ENCODE measurements at places on chromosomes 6 and 20. TPM values are rescaled to one million over a fixed set of nuclear protein-coding genes. Genes with fewer than 3 reads are reported as not detected.

- DNase-seq, result no peak
These were observed 18.1 kb downstream of the NPEPL1 start for GRCh38 chr20:58710481-58711265.

GRCh38 chr20:39861381-39861780 lies 827.7 kb downstream of the MAFB start:
- DNase-seq, result no peak

Gene MAS1
- not detected for total RNA-seq

Gene SAPCD1
- total RNA-seq, result 66.8 TPM

DNA sequence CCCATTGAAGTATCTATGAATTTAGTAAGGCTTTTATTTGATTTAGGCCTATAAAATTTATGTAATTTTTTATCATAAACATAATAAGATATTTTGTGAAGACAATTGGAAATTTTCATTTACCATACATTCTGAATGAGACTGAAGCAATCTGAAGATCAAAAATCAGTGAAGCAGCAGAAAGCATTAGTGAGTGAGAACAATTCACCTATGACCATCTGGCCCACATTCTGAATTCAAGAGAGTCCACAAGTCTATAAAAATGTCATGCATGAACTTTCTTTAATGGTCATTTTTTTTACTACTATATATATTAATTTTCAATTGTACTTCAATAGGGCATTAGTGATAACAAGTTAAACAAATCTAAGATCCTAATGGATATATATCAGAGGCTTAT lies 1026.6 kb upstream of the MAP3K7 start:
- no peak for DNase-seq

Gene CLVS2
- not detected for total RNA-seq

DNA sequence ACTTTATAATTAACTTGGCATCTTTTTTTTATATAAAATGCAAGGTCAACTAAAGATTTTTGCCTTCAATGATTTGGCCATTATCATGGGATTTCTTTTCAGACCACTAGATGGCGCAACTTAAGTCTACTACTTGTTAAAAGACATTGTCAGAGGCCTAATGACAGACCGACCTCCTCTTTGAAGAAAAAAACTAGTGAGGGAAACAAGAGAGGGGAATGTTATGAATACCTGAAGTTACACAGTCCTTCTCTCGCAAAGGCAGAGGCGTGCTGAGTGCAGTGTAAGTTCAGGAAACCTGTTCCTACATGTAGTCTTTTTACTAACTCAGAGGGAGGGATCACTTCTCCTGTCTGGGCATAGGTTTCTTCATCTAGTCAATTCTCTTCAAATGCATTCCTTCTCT lies 9.3 kb downstream of the TRAPPC3L start:
- peak; percentile 77 for DNase-seq

DNA sequence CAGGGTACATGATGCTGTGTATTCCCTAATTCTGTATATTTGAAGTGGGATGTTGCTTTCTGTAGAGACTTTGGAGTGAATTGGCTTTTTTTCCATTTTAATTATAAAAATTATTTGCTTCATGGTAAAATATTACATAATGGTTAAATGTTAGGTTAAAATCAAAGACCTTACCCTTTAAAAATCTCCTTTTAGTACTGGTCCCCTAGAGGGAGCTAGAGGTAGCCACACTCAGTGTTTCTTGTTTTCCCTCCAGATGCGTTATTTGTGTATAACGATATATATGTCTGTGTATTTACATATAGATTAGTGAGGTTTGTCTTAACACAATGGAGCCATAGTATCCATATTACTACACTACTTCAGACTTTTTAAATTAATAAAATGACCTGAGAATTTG lies 146.7 kb downstream of the PLCB4 start:
- DNase-seq, result peak; percentile 14

Gene PAK5
- total RNA-seq, result not detected

DNA sequence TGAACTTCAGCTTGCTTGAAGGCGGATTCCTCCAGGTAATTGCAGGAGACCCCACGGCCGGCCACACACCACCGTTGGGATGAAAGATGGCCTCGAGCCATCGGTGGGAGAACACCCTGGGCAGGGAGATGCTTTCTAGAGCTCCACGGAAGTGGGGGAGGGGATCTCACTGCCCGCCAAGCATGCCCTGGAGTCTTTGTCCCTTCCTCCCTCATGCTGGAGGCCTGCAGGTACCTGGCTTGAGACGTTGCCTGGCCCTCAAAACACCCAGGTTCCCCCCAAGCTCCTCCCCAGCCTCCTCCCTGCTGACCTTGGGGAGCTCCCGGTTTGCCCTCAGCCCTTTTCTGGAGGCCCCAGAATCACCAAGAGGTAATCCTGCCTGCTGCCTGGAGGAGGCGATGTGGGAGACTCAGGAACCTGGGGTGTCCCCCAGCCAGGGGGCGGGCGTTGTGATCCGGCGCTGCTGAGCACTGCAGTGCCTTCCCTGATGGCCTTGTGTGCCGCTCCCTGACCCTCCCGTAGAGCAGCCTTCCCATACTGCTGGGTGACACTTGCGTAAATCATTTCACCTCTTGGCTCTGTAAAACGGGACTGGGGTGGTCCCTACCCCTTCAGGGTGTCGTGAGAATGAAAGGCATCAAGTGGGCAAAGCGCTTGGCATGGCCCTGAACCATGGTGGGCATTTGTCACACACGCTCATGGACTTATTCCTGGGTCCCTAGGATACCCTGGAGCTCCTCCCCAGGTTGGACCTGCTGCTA lies 91.4 kb downstream of the CEBPB start:
- DNase-seq, result peak; percentile 27

GRCh38 chr6:116369964-116370759 lies 585 bp upstream of the DSE start:
- no peak for DNase-seq

DNA sequence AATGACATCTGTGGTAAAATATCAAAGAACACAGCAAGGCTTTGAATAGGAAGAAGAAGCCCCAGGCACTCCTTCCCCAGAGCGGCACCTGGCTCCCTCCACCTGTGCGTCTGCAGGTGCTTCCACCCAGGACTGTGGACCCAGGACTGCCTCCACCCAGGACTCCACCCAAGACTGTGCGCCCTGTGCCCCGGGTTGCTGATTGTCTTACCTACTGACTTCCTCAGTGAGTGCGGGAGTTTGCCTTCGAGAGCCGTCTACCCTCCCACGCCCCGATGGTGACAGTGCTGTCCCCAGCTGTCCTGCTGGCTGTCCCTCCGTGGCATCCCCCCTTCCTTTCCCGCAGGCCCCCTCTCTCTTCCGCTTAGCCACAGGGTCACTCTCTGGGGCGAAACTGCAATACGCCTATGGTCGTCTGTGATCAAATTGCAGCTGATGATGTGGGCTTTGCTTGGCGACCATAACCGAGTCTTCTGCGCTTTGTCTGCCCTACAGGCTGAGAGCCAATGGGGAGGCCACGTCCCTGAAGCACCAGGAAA lies 52.1 kb downstream of the IRF4 start:
- DNase-seq, result no peak

Gene RAB32
- total RNA-seq, result not detected

Gene RIPPLY2
- not detected for total RNA-seq

DNA sequence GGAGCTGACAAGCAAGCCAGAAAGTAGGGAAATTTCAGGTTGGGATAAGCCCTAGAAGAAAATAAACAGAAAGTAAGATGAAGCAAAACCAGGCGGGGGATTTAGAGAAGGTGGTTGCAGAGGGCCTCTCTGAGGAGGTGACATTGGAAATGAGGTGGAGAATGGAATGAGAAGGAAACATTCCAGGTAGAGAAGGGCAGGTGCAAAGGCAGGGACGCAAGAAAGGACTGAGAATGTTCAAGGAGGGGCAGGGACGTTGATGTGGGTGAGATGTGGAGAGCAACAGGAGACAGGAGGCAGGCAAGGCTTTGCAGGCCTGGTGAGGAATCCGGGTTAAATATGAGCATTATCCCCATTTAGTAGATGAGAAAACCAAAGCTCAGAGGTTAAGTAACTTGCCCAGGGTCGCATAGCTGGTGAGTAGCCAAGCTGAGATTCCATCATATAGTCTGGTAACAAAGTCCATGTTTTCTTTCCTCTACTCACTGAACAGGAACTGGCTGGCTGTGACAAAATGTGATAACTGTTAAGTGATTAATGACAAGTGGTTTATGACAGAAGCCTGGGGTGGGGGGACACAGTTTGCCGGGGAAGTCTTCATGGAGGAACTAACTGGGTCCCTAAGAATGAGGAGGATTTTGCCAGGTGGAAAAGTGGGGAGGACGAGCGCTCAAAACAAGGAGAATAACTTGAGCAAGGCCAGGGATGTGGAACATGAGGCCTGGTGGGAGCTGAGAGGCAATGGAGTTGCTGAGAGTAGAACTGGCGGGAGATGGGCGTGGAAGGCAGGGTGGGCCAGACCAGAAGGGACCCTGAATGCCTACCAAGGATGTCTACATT lies 32.6 kb downstream of the MRPL14 start:
- no peak for DNase-seq

GRCh38 chr6:2640551-2640950 lies 110.2 kb downstream of the MYLK4 start:
- no peak for DNase-seq

Gene SLC16A10
- not detected for total RNA-seq

Gene DEFB125
- not detected for total RNA-seq

DNA sequence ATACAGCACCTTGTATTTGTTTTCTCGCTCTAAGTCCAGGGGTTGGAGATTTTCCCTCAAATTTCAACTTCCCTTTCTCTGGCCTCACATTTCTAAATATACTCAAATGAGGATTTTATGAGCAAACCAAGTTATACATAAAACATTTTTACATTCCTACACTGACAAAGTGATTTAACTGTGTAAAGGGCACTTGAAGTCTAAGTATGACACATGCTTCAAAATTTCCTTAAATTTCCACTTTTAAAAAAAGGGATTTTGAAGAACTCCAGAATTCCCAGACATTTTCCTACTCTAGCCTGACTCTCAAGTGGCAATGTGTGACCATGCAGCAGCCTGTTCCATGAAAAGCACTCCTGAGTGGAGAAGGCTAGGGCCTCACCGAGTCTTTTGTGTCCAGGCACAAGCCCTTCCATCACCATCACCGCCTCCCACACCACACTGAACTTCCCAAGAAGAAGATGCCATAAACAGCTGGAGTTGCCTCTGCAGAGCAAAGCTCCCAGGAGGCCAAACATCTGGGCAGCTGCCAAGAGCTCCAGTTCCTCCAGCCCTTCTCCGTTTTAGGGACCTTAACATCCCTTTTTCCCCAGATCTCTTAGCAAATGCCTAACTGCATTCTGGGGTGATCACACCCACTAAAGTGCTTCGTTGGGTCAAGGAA lies 68.9 kb downstream of the NCR2 start:
- no peak for DNase-seq

GRCh38 chr6:40356242-40356910 lies 230.8 kb downstream of the LRFN2 start:
- no peak for DNase-seq

DNA sequence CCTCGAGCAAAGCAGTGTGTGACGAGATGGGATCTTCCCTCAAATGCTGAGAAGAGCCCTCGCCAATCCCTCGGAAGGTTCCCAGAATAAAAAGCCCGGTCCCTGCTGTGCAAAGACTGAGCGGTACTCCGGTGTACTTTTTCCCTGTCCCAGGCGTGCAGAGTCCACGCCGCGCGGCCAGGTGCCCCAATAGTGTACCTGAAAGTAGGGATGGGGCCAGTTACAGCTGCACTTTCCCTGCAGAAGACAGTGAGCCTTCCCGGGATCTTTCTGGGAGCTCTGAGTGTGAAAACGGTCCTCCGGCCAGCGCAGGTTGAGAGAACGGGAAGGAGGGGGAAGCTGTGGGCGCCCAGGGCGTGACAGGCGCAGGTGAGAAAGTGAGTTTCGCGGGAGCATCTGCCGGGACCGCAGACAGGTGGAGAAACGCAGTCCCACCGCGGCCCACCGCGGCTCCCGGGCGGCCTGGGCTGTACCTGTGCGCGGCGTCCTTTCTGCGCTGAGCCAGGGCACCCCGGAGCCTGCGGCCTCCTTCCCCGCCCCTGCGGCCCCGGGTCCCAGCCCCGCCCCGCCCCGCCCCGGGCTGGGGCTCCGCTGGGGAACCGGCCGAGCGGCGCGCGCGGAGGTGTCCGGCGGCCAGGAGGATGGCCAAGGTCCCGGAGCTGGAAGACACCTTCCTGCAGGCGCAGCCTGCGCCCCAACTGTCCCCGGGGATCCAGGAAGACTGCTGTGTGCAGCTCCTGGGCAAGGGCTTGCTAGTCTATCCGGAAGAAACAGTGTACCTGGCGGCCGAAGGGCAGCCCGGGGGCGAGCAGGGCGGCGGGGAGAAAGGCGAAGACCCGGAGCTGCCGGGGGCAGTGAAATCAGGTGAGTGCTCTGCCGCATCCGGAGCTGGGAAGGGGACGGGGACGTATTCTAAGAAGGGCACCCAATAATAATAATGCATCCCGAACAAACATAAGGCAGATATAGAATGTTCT lies at the start of gene RFX6:
TSS of gene RFX6 (plus strand) at position 608 of the 977 bp plus-strand sequence. CDS start at position 642, 34 bp downstream.
- no peak for DNase-seq

DNA sequence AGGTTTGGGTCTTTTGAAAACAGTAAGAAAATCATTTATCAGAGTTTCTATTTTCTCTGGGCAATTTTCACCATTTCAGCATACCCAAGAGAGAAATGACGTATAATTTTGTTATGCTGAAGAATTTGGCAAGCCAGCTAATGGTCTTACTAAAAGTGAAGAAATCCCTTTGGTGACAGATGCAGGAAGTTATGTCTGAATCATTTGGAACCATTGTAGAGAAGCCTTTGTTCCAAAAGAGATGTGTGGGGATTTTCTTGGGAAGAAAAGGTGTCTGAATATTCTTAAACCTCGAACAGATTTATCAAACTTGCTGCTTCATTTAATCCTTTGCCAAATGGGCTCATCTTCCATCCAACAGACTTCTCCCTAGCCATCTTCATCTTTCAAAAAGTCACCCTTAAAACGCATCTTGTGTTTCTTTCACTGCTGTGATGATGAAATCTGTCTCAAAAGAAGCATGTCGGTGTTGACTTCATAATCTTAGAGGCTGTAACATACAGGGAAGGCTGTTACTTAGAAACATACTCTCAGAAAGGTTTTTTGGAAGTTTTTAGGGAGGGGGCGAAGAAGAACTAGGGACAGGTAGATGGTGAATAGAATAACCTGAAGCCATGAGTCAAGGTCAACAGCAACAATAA lies 39.5 kb downstream of the CITED2 start:
- DNase-seq, result no peak

DNA sequence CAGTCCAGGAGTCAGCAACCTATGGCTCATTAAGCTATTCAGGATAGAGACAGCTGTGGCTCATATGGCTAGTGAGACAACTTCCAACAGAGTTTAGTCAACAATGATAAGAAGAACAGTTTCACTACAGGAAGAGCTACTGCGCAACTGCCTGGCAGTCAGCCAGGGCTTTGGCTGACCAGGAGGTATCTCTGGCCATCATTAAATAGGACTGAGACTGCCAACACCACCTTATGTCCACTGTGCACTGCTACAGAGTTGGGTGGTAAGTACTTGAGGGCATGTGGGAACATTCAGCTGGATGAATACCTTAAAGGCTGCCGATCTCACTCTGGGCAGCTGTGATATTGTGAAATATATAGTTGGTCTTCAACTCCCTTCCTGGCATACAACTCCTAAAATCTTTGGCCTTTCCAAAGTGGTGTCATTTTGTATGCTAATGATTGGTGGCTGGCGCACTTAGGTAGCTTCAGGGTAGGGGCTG lies 52.2 kb upstream of the FAM83C start:
- DNase-seq, result no peak
